ENCODE measurements at places on chromosomes 5 and 9.

DNA sequence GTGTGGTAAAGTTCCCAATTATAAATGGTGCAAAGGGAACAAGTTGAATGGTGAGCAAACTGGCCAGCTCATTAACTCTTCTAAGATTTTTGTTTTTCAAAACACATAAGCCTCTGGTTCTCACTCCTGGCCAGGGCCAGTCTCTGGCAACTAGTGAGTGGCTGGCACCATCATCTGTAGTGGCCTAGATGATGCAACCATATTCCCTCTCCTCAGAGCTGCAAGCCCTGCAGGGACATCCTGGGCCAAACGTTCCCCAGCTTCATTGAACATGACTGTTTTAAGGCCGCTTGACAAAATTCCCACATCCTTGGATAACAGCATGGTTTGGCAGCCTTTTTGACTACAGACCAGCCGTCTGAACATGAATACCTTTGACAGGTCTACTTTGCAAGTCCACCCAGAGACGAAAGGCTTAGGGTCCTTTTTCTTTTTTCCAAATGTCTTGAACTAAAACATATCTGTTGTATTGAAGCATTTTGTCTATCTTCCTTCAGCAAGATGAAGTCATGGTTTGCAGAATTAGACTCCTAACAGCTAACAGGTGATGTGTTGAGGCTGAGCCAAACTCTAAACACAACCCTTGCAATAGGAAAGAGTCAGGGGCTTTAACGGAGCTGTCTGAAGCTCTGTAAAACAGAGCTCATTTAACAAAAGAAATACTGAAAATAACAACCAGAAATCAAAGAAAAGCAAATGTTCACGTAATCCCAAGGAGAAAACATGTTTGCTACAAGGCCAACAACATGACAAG, 23.8 kb downstream of the MACROH2A1 start:
- DNase-seq = no peak

DNA sequence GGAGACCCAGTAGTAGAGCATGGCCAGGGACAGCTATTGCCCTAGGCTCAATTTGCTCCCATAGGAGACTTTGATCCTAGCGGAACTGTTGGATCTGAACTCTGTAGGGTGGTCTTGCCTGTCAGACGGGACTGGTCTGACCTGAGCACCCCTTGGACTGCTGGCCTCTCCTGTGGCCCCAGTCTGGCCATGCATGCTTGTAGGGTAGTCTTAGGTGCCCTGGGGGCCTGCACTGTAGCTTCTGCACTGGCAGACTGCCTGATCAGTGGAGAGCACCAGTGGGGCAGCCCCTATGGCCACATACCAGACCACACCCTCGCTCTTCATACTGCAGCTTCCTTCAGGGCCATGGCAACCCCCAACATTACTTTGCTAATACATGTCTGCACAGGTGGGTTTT, 396.1 kb upstream of the GRAMD2B start:
- no peak for DNase-seq

DNA sequence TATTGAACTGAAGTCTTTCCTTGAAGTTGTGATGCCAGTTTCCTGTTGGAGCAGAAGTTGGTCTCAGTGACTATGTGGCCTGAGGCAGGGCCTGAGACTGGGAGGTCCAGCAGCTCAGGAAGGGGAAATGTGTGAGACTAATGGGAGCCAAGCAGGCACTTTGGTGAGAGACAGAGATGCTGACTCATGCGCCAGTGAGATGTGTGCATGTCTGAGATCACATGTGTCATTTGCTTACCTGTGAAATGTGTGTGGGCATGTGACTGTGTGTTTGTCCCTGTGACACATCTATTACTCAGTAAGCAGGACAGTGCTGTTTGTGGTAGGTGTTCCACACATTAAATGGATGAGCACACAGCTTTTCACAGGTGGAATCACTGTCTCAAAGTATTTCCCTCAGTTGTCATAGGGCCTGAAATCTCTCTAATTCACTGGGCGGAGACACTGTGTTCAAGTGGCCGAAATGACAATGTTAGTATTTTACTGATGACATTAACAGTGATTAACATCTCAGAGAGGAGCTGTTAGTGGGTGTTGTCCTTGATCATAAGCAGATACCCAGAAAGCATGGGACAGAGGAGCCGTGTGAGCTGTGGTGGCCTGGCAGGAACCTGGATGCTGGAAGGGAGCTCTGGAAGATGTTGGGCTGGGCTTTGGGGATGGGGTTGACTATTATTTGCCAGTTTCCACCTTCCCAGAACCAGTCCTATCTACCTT, 7.4 kb downstream of the NPR2 start:
- no peak for DNase-seq

DNA sequence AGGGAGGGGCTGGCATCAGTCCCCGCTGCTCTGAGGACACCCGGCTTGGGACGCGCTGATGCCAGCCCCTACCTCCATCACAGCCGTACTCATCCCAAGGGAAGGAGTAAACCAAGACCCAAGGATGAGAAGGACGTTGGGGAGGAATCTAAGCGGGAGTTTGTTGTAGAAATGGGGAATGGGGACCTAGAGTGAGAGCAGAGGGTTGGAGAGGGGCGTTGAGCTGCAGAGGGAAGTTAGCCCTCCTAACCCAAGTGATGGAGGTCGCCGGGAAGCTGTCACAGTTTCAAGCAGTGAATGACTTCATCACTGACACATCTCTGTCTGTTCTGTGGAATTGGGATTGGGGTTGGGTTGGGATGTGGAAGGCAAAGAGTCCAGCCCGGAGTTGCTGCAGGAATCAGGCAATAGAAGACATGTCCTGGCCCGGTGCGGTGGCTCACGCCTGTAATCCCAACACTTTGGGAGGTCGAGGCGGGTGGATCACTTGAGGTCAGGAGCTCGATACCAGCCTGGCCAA, 759 bp upstream of the SUSD1 start:
- no peak for DNase-seq

- no peak for DNase-seq
Observed at GRCh38 chr5:108650997-108651396, 96.7 kb upstream of the FER start.

- DNase-seq = no peak
Observed at GRCh38 chr5:93819668-93820067, 78.3 kb upstream of the POU5F2 start.

DNA sequence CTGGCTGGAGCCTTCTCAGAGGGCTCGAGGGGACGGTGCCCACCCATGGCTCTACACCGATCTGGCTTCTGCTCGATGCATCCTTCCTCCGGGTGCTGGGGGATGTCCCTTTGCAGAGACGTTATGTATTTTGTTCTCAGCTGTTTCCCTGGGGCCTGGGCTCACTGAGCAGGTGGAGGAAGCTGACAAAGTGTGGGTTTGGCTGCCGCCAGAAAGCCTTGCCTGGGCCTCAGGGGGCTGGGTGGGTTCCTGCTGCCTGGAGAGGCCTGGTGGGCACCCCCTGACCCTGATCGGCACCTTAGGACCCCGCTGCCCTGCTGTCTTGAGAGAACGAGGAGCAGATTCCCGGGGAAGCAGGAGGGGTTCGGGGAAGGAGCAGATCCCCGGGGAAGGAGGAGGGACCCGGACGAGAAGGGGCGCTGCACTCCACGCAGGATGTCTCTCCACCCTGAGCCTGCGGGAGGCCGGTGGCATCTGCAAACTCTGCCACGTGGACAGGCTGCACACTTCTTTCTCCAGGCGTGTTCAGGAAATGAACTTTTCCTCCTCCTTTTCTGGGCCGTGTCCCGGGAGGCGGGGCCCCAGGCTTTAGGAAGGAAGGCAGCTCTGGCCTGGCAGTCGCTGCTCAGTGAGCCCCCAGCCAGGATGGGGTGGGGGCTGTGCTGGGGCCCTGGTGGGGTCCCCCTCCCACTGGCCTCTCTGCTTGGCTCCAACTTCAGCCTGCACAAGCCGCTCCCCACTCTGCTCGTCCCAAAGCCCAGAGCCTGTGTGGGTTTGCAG, 148.9 kb downstream of the RXRA start:
- DNase-seq = peak; percentile 71

DNA sequence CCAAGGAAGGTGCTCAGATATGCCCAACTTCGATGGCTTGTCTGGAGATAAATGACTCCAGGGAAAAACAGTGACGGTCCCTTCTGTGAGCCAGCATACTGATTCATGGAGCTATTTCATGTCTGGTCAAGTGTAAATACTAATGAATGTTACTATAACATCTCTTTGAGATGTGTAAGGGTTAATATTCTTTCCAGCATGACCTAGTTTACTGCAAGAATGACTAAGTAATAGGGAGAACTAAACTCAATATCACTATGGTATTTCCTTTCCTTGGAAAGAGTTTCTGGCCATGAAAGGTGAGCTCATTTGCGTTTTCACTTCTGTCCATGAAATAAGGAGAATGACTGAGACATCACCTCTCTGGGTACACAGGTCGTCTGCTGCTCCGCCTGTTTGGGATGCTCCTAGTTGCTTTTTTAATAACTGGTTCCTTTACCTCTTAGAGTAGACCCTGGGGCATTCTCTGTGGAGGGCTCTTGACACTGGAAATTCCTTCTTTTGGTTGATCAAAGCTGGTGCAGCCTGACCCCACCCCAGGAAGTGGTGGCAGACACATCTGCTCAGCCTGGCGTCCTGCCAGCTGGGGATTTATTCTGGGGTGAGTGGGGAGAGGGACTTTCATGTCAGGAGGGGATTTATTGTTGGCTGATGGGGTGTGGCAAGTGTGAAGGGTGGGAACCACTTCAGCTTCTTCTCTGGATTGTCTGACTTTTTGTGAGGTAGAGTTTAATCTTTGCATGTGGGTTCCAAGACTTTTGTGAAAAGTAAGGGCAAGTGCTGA, 250.0 kb upstream of the MPDZ start:
- no peak for DNase-seq

GRCh38 chr9:87760529-87760928, 34.6 kb downstream of the CTSL start:
- no peak for DNase-seq

- no peak for DNase-seq
Observed at GRCh38 chr5:157247267-157247666, 18.7 kb upstream of the CYFIP2 start.

GRCh38 chr9:133113949-133114885, 6.8 kb downstream of the RALGDS start:
- peak; percentile 57 for DNase-seq

DNA sequence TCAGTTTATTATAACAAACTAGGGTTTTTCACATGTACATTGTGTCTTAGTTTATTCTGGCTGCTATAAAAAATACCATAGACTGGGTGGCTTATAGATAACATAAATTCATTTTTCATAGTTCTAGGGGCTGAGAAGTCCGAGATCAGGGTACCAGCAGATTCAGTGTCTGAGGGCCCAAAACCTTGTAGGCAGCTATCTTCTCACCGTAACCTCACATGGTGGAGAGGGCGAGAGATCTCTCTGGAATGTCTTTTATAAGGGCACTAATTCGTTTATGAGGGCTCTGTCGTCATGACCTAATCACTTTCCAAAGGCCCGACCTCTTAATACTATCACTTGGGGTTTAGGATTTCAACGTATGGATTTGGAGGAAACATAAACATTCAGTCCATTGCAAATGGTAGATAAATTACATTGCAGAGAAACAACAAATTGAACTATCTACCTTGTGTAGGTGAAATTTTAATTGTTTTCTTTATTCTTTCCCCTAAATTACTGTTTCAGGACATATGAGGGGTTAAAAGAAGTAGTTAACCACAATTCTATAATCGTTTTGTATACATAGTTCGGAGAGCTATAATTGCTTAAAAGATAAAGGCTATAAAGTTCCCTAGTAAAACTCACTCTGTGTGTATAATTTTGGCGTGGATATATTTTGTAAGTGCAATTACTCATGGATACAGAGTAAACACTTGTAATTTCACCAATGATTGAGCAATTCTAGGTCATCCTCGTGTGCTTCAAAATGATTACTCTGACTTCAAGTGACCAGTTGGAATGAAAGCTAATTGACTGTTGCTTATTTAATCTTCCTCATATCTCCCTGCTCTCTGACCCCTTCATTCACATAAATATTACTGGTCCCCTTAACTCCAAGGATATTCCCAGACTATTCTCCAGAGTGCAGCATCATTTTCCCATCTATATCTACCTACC, 247.5 kb upstream of the TMEM161B start:
- no peak for DNase-seq

- no peak for DNase-seq
Observed at GRCh38 chr9:89374176-89374575, 55.9 kb downstream of the SECISBP2 start.

GRCh38 chr9:6692881-6693361, 47.4 kb upstream of the GLDC start:
- DNase-seq = no peak

DNA sequence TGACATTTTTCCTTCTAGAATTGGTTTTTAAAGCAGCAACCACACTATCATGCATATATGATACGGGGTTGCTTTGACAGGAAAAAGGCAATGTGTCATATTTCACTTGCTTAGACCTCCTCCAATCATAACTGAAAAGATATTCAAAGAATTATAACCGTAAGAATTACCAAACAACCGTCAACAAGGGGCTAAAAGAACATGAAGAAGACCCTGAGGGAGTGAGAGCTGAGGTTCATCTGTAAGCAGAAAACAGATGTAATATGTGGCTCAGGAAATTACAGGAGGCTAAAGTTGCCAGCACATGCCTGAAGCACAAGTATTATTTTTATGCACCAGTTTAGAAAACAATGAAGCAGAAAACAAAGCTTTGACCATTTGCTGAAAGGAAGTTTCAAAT, 78.9 kb downstream of the APBA1 start:
- DNase-seq = no peak

DNA sequence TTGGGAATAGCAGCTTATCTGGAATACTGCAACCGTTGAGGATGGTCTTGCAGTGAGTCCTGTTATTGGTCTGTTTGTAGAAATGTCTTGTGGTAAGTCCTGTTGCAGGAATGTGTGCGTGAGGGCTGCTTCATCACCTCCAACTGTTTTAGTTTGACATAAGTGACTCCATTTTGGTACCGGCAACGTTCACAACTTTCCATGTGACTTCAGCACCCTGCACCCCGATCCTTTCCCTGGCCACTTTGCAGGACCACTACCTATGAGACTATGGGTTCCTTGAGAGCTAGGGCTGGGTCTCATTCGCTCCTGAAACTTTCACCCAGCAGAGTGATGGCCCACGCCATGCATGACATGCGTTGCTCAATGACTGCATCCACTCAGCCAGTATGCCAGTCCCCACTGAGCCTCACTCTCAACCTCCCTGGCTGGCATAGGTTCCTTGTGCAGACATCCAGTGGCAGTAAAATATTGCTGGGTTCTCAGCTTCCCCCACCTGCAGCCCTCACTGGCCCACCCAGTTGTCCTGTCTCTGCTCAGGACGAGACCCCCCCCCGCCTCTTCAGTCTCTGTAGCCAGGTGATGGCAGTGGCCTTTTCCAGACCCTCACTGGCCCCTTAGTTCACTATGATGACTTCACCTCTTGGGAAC, 8.0 kb downstream of the SURF6 start:
- DNase-seq = no peak

- no peak for DNase-seq
Observed at GRCh38 chr9:133734590-133735414, 3.4 kb downstream of the SARDH start.
